ENCODE measurements at places on chromosomes 11 and 22.
A peak's percentile ranks its signal among the peaks of the same experiment; 100 is the strongest.

GRCh38 chr11:111937461-111937769 lies 272 bp downstream of the DIXDC1 start:
- no peak for DNase-seq

DNA sequence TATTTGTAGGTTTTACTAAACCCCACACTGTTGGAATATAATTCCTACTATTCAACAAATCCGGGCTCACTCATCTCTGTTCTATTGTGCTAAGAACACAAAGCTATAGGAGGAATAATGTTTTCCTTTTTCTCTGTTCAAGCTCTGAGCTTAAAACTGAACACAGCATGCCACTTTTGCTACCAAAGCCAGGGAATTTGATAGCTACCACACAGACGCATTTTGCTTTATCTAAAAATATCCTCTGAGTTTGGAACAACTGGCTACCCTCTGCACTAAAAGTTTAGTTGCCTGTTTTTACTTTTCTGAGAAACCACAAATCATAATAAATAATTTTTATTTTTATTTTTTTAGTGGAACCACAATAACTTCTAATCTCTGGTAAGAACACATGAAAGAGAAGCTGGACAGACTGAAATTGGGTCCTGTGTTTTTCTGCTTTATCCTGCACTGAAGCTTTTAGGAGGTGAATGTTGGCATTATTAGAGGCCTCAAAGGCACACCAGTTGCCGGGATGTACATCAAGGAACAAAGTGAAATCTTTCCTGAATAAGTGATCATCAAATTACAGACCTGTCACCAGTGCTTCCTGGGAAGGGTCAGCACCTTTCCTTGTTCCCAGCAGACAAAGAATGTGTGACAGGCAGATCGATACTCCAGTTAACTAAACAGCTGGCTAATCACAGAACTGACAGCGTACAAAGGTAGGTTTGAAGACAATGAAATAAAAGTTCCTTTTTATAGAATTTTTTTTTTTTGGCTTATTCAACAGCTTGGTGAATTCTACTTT lies 523.2 kb upstream of the TENM4 start:
- DNase-seq = no peak

DNA sequence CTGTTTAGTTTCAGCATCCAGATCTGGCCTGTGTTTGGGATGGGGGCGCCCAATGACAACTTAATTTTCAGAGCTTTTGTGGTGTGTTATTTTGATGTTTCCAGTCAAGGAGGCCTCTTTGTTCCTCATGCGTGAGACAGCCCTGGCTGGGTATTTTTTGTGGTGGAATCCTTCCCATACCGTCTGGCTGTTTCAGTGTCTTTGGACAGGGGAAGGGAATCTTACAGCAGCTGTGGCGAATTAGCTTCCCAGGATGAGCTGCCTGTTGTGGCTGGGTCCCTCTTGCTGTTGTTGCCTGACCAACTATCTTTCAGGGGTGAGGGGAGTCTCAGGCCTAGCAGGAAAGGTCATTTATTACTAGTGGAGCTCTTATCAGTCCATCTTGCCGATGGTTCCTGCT lies 138.8 kb downstream of the ARHGAP20 start:
- no peak for DNase-seq

DNA sequence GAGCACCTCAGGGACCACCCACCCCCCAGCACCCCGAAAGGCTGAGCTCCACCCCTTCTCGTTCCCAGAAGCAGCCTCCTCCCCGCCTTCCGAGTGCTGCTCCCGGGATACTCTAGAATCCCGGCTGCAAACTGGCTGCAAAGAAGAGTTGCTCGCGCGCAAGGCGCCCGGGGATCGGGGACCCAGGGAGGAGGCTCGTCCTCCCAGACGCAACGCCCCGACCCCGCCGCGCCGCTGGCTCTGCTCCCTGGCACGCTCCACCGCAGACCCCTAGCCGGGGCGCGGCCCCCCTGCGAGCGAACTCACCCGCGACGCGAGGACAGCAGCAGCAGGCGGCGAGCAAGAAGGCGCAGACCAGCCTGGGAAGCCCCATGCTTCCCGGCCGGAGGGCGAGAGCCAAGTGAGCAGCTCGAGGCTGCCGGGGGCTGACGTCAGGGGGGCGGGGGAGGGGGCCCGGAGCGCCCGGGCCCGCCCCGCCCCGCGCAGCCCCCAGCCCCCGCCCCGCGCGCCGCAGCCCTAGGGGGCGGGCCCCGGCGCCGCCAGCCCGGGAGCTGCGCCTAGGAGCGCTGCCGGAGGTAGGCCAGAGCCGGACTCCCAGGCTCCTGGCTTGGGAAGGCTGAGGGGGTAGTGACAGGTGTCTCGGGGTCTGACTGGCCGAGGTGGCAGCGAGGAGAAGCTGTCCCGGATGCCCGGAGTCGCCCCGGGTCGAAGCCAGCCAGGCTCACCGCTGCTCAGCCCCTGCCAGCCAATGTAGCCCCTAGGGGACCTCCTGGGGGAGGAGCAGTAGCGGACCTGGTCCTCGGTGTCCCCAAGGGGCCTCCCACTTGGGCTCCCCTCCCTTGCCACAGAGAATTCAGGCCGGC lies at the start of gene MCAM:
MCAM (minus strand) TSS at position 402 of the 863 bp plus-strand sequence; CDS start at position 373, 29 bp downstream.
- DNase-seq = peak; percentile 54

GRCh38 chr11:127815331-127815730 lies 772.0 kb downstream of the ETS1 start:
- no peak for DNase-seq

DNA sequence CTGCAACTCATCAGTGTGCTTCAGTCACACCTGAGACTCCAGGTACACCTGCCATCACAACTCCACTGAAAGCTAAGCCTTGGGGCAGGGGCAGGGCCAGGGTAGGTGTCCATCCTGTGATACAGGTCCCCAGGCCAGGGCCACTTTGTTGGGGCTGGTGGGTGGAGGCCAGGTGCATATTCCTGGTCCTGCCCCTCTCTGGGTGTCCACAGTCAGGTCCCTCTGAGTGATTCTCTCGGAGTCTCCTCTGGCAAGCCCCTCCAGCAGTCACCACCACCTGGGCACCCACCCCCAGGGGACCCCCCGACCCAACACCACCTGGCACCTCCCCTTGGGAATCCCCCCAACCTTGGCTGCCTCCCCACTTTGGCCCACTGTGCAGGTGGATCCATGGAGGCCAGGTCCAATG lies 9.5 kb upstream of the ACR start:
- no peak for DNase-seq

DNA sequence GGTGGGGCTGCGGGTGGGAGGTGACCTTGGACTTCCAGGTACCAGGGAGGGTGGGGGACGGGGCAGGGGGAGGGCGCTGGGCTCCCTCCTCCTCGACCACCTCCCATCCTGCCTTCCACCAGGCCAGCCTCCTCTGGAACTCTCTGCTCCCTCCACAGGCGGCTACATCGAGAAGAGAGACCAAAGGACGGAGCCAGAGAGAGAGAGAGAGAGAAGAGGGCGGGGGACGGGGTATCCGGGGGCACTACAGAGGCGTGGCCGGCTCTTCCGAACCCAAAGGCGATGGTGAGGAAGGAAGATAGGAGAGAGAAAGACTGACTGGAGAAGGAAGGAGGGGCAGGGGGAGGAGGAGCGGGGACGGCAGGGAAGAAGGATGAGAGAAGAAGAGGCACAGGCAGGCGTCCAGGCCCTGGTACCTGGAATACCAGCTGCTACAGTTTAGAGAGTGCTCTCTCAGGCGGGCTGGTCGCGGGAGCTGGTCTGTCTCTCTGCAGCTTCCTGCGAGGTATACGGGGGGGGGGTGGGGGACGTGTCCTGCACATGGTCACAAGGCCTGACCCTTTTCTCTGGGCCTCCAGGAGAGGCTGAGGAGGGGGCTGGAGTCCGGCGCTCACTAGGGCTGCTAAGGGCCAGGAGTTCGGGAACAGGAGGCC lies 38.0 kb downstream of the IGSF9B start:
- no peak for DNase-seq

- DNase-seq = no peak
These were observed 411.8 kb downstream of the CTTN start for GRCh38 chr11:70810133-70810532.

GRCh38 chr22:25777870-25778269 lies 35.9 kb downstream of the MYO18B start:
- DNase-seq = peak; percentile 73

GRCh38 chr11:12809864-12810567 lies 135.8 kb downstream of the TEAD1 start:
- DNase-seq = no peak

DNA sequence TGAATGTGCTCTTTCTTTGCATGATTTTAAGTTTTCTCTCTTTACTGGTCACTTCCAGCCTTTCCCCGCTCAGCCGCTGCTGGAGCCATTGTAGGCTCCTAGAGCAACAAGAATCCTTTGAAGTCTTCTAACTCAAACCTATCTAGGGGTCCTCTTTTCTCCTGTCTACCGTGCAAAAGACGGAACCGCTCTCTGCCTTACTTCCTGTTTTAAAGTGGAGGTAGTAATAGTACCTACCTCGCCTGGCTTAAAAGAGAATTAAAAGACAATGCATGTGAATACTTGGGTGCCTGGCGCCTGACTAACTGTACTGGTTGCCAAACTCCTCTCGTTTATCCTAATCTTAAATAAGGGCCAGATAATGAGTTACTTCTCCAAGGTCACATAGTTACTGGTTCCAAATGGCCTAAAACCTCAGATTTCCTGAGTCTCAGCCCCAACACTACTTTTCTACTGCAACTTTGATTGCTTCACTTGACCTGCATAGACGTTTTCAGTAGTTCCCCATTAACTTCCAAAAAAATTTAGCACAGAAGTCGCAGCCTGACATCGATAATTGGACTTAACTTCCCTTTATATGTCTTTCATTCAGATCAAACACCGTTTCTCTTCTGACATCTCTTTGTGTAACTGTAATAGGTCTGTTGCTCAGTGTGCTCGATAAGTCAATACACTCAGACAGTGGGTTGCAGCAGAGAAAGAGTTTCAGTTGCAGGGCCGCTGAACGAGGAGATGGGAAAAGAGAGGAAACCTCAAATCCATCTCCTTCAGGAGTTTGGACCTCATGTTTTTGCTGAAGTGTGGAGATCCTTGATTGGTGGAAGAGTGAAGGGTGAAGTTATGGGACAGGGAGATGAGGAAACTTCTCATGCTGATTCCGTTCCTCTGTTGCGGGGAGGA lies 891 bp downstream of the SAMM50 start:
- peak; percentile 25 for DNase-seq

DNA sequence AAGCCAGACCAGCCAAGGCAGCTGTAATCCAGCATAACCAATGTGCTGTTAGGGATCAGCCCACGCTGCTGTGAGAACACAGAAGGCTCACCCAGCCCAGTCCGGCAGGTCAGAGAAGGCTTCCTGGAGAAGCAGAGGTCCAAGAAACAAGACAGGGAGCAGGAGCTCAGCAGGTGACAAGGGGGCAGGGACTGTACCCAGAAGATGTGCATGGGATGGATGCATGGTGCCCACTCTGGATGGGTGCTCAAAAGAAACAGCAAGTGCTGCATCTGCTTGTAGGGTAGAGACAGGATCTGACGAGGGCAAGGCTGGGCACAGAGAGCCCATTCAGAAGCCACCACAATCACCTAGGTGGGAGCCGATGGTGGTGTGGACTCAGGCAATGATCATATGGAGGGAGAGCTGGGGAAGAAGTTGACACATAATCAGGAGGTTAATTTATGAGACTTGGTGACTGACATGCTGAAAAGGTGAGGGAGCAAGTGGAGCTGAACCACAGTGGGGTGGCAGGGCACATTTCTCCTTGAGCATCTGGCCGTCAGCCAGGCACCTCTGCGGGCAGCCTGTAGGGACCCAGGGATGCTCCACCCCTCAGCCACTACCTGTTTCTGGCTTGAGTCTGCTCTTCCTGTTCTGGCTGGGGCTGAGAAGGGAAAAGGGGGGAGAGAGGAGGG lies 102.3 kb upstream of the DRD2 start:
- DNase-seq = no peak

DNA sequence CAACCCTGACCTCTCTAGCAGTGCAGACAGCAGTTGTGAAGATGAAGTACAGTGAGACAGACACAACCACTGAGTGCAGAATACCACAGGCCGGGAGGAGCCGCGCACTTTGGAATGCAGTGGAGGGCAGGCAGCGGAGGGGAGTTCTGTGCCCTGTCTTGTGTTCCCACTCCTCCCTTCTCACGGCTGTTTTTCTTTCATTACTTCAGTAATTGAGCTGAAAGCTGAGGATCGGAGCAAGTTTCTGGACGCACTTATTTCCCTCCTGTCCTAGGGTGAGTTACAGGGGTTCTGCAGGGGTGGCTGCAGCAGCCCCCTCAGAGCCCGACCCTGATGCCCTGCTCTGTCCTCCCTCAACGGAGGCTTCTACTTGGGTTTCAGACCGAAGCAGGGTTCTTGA lies 5.6 kb downstream of the CLDN5 start:
- no peak for DNase-seq

DNA sequence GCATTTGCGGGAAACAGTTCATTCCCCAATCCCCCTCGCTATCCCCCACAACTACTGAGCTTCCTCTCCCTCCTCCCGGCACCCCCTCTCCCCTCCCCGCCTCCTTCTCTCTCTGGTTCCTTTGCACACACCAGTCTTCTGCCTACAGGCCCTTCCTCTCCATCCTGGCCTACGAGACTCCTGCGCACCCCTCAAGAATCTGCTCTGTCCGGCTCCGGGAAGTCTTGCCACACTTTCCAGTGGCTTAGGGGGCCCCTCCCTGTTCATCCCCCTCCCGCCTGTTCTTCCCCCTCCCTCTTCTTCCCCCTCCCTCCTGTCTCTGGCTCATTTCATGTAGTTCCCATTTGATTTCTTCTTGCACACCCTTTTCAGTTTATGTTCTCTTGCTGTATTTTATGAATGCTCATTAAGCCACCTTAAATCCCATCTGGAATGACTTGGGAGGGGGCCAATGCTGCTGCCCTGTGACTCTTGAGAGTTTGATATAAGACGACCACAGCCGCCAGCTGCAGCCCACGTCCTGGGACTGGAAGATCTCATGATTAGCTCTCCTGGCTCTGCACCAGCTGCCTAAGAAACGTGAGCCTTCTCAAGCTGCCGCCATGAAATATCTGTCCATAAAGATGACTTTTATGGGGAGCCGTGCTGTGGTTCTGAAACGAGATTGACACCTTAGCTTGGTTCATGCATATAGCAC lies 50.9 kb downstream of the RPS6KA4 start:
- no peak for DNase-seq

GRCh38 chr11:88292171-88292843 lies 45.2 kb downstream of the CTSC start:
- DNase-seq = peak; percentile 39

GRCh38 chr11:58641803-58642581 lies 19.5 kb downstream of the CNTF start:
- DNase-seq = no peak

DNA sequence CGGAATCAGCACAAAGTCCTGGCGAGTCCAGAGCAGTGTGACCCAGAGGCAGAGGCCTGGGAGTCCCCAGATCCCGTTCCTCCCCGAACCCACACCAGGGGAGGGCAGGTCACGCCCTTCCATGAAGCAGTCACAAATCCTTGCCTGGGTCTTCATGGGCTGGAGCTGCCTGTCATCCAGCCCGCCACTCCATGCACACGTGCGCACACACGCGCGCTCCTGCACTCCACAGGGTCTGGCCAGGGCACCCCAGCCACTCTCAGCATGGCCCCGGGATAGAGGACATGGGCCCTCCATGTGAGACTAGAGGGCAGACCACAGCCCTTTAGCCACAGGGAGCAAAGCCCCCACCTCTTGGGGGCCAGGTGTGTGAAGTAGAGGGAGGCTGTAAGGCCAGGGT lies 5.7 kb upstream of the TNFRSF13C start:
- no peak for DNase-seq

All from adipocyte (in vitro differentiated cells).